PC-9 (cell line): ENCODE measurements at places on chromosomes 4 and X. TPM values are rescaled to one million over a fixed set of nuclear protein-coding genes. Genes with fewer than 3 reads are reported as not detected.

The ARHGAP24 gene
- 2.2 and 5.4 TPM in 2 replicates for total RNA-seq

The TEX13B gene
- not detected in 2 replicates for total RNA-seq

GRCh38 chrX:104295636-104296035, 40.9 kb upstream of the ESX1 start:
- H3K27me3 ChIP-seq = no peaks in the 10 kb centered on the region
- no peaks in the 10 kb centered on the region for H3K4me1 ChIP-seq
- DNase-seq = no peak
- no peaks in the 10 kb centered on the region for H3K36me3 ChIP-seq

The LDB2 gene
- not detected in 2 replicates for total RNA-seq

- H3K4me3 ChIP-seq = no peak overlapping the region
- H3K36me3 ChIP-seq = no peaks in the 10 kb centered on the region
- H3K27ac ChIP-seq = no peak overlapping the region
- no peaks in the 10 kb centered on the region for H3K4me1 ChIP-seq
These were observed 990.0 kb upstream of the PABPC4L start for GRCh38 chr4:135191596-135191995.

DNA sequence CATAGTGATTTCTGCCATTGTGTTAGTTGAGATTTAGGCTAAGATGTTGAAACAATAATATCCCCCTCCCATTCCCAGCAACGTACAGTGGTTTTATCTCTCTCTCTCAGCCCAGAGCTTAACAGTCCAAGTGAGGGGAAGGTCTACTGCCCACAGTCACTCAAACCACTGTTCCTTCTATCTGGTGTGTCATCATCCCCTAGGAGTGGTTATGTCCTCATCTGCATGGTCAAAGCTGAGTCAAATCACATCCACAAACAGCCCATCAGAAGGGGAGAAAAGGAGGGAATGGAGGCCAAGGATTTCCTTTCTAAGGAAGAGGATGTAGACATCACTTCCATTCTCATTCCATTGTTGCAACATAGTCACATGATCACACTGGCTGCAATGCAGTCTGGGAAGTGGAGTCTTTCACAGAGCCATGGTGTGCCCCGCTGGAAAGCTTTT, 42.8 kb upstream of the CHRNA9 start:
- H3K27me3 ChIP-seq = no peaks in the 10 kb centered on the region
- DNase-seq = no peak
- peaks cover 12% of the 10 kb centered on the region; the same call in 1 of the 2 replicates for H3K4me1 ChIP-seq
- H3K36me3 ChIP-seq = no peaks in the 10 kb centered on the region

DNA sequence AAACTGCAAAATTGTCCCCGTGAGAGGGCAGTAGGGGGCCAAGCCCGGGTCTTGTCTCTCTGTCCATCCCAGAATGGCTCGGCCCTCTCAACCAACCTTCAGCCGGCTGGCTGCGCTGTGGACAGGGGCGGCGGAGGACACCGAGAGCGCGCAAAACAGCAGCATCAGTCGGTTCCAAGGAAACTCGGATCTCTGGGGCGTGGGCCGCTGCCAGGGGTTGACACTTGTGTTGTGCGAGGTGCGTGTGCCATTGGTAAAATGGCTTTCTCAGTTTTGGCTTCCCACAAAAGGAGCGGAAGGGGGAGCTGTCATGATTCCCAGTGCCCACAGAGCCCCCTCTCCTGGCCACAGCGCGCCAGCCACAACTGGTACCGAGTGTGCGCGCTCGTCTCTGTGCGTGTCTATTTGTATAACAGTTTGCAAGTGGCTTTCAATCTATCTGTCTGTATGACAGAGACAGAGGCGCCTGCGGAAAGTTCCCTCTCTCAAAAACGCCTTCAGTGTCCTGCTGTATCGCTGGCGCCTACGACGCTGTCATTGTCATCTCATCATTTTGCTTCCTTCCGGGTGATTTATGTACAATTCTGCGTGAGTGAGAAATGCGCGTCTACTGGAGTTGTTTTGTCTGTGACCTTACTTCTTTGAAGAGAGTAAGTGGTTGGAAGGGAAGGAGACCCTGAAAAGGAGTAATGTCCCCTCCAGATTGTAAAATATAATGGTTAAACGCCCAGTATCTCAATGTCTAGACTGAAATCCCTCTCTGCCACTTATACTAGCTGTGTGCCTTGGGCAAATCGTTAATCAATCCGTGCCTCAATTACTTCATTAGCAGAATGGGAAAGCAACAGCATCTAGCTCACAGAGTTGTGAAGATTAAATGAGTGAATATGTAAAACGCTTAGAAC, 1.8 kb downstream of the DKK2 start:
- no peaks in the 10 kb centered on the region for H3K4me1 ChIP-seq
- DNase-seq = no peak
- no peak overlapping the region for H3K27ac ChIP-seq
- no peaks in the 10 kb centered on the region for H3K36me3 ChIP-seq
- H3K27me3 ChIP-seq = no peaks in the 10 kb centered on the region

DNA sequence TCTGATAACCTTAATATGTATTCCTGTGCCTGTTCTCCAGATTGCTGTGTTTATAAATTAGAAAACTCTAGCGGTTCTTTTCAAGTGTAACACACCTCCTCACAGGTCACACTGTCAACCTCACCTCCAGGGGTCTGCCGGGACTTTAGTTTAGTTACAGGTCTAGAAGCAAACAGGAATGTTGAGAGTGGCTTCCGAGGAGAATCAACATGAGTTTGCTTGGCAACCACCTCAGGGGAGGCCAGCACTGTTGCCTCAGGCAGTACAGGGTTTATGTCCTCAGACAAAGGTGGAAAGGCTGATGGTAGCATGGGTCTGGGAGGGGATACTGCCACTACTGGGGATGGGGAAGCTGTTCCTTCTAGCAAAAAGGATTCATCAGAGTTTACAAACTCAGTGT, 438.0 kb downstream of the DTHD1 start:
- DNase-seq = no peak
- no peak overlapping the region for H3K27ac ChIP-seq
- no peak overlapping the region for H3K4me3 ChIP-seq
- H3K27me3 ChIP-seq = no peaks in the 10 kb centered on the region
- no peaks in the 10 kb centered on the region for H3K4me1 ChIP-seq
- no peaks in the 10 kb centered on the region for H3K36me3 ChIP-seq

The RFC1 gene
- 52.3 and 65.7 TPM in 2 replicates for total RNA-seq

- no peaks in the 10 kb centered on the region for H3K36me3 ChIP-seq
- DNase-seq = no peak
- H3K27ac ChIP-seq = no peak overlapping the region
These were observed 246.3 kb downstream of the PPP3CA start for GRCh38 chr4:101101072-101101471.

GRCh38 chr4:117376692-117377091, 291.3 kb upstream of the TRAM1L1 start:
- H3K4me3 ChIP-seq = no peak overlapping the region
- H3K27me3 ChIP-seq = no peaks in the 10 kb centered on the region
- H3K36me3 ChIP-seq = no peaks in the 10 kb centered on the region
- no peak overlapping the region for H3K27ac ChIP-seq
- no peaks in the 10 kb centered on the region for H3K4me1 ChIP-seq
- no peak for DNase-seq

The SMARCA1 gene
- total RNA-seq = 88.5 and 92.6 TPM in 2 replicates

DNA sequence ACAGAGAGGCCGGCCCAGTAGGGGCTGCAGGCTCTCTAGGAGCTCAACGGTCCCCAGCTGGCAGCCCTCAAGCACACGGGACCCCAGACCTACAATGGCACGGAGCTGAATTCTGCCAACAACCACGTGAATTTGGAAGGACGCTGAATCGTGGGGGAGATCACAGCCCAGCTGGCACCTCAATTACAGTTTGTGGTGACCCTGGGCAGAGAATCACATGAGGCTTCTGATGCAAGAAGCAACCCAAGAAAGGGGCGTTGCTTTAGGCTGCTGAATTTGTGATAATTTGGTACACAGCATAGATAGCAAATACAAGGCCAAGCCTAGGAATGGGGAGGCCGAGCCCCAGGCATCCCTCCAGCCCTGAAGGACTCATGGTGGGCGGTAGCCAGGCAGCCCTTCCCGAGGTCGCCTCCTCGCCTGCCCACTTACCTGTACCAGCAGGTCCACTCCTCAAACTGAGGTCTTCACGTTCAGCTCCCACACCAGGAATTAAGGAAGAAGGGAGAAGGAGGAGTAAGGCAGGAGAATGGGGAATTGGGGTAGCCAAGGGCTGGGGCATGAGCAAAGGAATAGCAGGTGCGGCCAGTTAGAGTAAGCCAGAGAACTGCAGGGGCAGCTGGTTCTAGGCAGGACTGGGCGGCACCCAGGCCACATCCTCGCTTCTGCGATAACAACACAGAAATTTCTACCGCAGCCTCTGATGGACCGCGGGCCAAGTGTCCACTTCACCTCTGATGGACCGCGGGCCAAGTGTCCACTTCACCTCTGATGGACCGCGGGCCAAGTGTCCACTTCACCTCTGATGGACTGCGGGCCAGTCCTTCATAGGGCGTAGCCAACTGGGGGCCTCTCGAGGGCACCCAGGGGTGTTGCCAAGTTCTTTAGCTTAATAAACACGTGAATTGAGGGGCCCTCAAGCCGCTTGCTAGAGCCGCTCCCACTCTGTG, 23.4 kb upstream of the HTRA3 start:
- peaks cover 5% of the 10 kb centered on the region; the same call in 1 of the 2 replicates for H3K4me1 ChIP-seq
- H3K27ac ChIP-seq = no peak overlapping the region
- H3K27me3 ChIP-seq = no peaks in the 10 kb centered on the region
- H3K36me3 ChIP-seq = no peaks in the 10 kb centered on the region
- no peak for DNase-seq

- 0 out of 2 replicates have a peak, but pooled peaks cover 4% of the 10 kb centered on the region for H3K36me3 ChIP-seq
- DNase-seq = no peak
- H3K4me3 ChIP-seq = no peak overlapping the region
- no peak overlapping the region for H3K27ac ChIP-seq
- H3K27me3 ChIP-seq = no peaks in the 10 kb centered on the region
- peaks cover under 1% of the 10 kb centered on the region; the same call in 1 of the 2 replicates for H3K4me1 ChIP-seq
These were observed 12.0 kb downstream of the AREG start for GRCh38 chr4:74456849-74457395.

The HSFX2 gene
- total RNA-seq = 0.28 and 0.80 TPM in 2 replicates

GRCh38 chrX:71321731-71322130, 20.2 kb downstream of the ITGB1BP2 start:
- H3K4me1 ChIP-seq = no peaks in the 10 kb centered on the region
- no peaks in the 10 kb centered on the region for H3K27me3 ChIP-seq
- H3K27ac ChIP-seq = no peak overlapping the region
- no peaks in the 10 kb centered on the region for H3K36me3 ChIP-seq
